Amniotic stem cell (primary cell): ENCODE measurements at places on chromosomes 11 and 22.

GRCh38 chr22:30291058-30291892, 2.0 kb upstream of the CASTOR1 start:
- no peak for DNase-seq

DNA sequence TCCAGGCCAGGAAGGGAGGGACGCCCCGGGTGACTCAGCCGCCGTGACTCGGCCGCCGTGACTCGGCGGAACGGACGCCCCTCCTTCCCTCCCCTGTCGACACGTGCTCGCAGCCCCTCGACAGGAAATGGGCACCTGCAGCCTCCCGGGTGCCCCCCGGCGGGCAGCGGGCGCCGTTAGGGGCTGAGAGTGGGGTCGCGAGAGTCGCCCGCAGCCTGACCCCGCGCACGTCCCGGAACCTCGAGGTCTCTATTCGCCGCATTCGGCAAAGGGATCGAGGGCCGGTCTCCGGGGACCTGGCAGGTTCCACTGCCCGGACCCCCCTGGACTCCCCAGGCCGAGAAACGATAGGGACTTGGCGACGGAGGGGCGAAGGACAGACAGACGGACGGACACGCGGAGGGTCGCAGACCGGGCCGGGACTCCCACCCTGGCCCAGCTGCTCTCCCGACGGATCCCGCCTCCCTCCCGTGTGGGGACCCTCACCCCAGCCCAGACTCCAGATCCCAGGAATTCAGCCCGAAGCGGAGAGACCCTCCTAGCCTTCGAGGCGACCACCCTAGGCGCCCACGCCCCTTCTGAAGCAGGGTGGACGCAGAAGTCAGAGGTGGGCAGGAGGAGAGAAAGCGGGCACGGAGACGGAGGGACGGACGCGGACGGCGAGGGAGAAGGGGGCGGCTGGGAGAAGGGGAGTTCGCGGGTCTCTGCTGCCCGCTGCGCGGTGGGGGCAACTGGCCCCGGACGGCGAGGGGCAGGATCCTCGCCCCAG, 648 bp downstream of the FOSL1 start:
- peak; percentile 77 for DNase-seq

- DNase-seq = no peak
These were observed 43.9 kb downstream of the ZNF280B start for GRCh38 chr22:22464541-22465054.

DNA sequence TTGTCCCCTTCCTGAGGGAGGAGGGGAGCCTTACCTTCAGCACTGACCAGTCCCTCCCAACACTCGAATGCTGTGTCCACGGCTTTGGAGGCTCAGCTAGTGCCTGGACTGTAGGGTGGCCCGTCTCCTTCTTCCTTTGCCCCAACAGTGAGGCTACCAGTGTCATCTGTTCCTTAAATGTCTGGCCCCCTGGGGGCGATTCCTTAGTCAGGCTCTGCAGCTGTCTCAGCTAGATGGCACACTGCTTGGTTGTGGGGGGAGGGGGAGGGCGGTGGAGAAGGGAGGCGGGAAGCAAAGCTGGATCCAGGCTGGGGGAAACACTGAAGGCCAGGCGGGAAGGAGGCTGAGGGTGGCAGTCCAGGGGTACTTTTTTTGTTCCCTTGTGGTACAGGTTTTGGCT, at the start of gene IGSF22:
TSS of gene IGSF22 (minus strand) at position 149 of the 400 bp plus-strand sequence. CDS start 1,952 bp downstream, outside the sequence.
- no peak for DNase-seq
